ENCODE measurements at places on chromosomes 16 and 17.

DNA sequence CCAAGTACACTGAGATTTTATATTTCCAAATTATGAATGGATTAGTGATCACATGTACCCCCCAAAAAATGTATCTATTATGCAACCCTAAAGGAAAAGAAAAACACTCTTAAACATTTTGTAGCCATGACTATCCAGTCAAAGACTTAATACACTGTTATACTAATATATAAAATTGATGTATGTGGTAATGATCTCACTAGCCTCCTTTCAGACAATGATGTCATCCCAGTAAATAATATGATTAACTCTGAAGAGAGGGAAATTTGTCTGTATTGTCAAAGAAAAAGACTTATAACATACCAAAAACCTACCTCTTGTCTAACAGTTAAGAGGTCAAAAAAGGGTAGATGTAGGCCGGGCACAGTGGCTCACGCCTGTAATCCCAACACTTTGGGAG, 80.7 kb downstream of the USP32 start:
- no peak for DNase-seq

- no peak for DNase-seq
Observed at GRCh38 chr17:20122254-20122879, 113.2 kb downstream of the SPECC1 start.

- DNase-seq, result no peak
Observed at GRCh38 chr16:25007284-25007984, 7.7 kb downstream of the ARHGAP17 start.

DNA sequence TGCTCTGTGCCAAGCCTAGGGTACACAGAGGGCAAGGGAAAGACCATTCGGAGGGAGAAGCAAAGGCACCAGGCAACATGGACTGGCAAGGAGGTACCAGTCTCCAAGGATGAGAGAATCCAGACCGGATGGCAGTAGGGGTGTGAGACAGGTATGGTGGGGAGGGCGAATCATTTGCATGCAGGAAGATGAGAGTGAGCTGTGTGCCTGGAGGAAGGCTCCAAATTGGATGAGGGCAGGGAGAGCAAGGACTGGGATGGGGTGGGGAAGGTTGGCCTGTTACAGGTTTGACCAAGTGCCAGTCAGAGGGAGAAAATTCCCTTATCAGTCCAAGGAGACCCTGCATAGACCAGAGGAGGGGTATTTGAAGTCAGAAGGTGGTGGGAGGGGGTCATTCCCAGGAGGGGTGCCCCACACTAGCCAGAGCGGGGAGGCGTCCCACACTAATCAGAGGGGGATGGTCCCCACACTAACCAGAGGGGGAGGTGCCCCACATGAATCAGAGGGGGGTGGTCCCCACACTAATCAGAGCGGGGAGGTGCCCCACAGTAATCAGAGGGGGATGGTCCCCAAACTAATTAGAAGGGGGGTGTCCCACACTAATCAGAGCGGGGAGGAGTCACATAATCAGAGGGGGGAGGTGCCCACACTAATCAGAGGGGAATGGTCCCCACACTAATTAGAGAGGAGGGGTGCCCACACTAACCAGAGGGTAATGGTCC, 737 bp downstream of the CANT1 start:
- DNase-seq, result no peak

DNA sequence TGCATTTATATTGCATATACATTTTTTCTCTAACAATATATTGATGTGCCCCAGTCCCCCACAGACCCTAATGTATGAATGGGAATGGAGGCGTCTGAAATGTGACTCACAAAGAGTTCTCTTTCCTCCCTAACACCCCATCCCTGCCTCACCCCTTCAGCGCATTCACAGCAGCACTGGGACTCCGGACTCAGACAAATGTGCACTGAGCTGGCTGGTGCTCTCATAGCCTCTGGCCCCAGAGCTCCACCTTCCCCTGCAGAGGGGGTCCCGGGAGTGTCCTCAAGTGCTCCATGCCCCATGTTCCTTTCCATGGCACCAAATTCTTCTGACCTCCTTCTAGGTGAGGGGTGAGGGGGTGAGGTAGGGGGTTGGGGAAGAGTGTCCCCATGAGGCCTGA, 20.6 kb downstream of the NPTX1 start:
- DNase-seq, result peak; percentile 29

GRCh38 chr16:85935974-85936760, 37.2 kb downstream of the IRF8 start:
- DNase-seq, result no peak

GRCh38 chr17:6488008-6488539, 43.8 kb downstream of the PIMREG start:
- no peak for DNase-seq

- DNase-seq, result no peak
Observed at GRCh38 chr16:5523829-5524228, 426.2 kb upstream of the EEF2KMT start.

- DNase-seq, result no peak
Observed at GRCh38 chr16:89843409-89844350, 15.4 kb downstream of the SPIRE2 start.

DNA sequence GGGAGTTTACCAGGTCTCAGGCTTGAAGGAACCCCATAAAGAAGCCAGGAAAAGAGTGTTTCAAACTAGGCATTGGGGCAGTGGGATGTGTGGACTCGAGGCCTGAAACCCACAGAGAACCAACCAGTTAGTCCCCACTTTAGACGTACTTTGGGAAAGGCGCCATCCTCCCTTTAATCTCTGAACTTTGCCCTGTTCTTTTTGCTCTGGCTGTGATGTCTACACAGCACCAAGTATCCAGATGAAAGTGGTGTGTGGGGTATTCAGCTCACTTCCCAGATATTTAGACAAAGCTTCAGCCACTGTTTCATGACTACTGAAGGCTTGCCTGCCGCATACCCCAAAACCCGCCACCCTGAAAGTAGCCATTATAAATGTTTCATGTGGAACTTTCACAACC, 116.9 kb upstream of the IRX5 start:
- DNase-seq, result no peak

DNA sequence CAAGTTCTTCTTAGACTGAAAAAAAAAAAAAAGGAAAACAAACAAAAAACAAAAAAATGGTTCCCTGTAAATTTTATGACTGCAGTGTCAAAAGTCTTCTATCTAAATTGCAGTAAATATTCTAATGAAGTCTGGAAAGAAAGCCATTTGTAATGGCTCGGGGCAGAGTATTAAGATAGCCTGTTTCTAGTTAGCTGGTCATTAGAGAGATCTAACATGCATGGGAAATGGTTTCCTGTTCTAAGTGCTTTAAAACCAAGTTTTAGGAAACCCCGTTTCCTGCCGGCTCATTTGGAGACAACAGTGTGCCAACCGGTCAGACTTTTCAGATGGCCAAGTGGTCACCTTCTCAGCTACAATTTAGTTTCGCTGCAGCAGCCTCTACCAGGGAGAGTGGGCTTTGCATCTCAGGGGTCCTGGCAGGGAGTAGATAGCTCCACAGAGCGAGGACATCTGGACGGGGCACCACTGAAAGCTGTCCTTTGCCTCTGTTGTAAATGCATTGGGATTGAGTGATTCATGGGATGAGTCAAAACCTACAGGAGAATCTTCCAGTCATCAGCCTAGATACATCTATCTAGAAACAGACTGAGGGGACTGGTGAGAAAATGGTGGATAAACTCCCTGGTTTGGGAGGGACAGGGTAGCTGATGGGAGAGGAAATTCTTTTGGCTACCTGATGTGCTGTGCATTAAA, 473.2 kb upstream of the SALL1 start:
- no peak for DNase-seq

GRCh38 chr16:9677301-9677653, 505.0 kb downstream of the GRIN2A start:
- DNase-seq, result no peak

- no peak for DNase-seq
Observed at GRCh38 chr16:25606069-25606468, 85.7 kb upstream of the HS3ST4 start.

GRCh38 chr16:12423131-12423530, 380.6 kb downstream of the CPPED1 start:
- no peak for DNase-seq

- no peak for DNase-seq
Observed at GRCh38 chr16:56357241-56357764, 68.0 kb downstream of the AMFR start.

- peak; percentile 85 for DNase-seq
Observed at GRCh38 chr17:81049973-81050551, 15.1 kb downstream of the BAIAP2 start.
